ENCODE measurements at places on chromosomes 1 and 21. TPM values are rescaled to one million over a fixed set of nuclear protein-coding genes. Genes with fewer than 3 reads are reported as not detected.
A peak's percentile ranks its signal among the peaks of the same experiment; 100 is the strongest.

GRCh38 chr1:175332515-175332914 lies 139.9 kb upstream of the KIAA0040 start:
- no peak for DNase-seq

DNA sequence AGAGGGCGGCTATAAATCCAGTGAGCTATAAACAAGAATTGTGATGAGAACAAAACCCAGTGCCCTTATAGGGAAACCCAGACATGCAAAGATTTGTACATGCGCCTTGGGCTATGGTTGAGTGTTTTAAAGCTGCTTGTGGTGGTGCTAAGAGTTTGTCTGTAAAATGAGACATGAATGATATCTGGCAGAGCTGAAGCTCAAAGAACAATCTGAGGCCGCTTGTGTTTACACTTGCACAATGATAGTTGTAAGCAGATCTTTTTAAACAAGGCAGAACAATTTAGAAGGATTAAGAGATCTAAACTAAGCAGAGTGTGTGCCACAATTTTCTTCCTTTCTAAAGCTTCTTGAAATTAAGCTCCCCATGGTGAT lies 80.4 kb upstream of the ADAMTS5 start:
- DNase-seq = no peak

GRCh38 chr1:93567255-93567918 lies 114.2 kb downstream of the BCAR3 start:
- DNase-seq = no peak

GRCh38 chr1:81887421-81888144 lies 86.8 kb downstream of the ADGRL2 start:
- DNase-seq = no peak

DNA sequence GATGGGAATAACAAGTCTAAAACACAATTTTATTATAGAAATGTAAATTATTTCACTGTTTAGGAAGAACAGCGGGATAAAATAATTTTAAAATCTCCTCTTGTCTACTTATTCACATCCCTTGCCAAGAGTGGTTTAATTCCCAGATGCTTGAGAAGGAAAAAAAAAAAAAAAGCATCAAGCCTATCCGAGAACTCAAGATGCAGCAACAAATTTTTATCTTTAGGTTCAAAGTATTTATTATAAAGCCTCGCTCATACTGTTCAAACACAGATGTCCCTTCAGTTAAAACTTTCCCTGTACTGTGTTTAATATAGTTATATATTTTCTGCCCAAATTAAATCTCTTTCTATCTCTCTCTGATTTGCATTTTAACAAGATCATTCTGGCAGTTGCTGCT lies 1615.8 kb downstream of the PLA2G4A start:
- DNase-seq = no peak

- no peak for DNase-seq
Measured at GRCh38 chr1:199149591-199149990, 510.8 kb downstream of the PTPRC start.

DNA sequence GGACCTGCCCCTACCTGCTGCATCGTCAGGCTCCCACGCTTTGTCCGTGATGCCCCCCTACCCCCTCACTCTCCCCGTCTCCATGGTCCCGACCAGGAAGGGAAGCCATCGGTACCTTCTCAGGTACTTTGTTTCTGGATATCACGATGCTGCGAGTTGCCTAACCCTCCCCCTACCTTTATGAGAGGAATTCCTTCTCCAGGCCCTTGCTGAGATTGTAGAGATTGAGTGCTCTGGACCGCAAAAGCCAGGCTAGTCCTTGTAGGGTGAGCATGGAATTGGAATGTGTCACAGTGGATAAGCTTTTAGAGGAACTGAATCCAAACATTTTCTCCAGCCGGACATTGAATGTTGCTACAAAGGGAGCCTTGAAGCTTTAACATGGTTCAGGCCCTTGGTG lies 8.9 kb downstream of the SPATA46 start:
- no peak for DNase-seq

- no peak for DNase-seq
Measured at GRCh38 chr1:81689531-81689941, 111.2 kb upstream of the ADGRL2 start.

The SLFNL1 gene
- 0.37 TPM for total RNA-seq

The CYP4B1 gene
- 0.39 TPM for total RNA-seq

GRCh38 chr21:35257413-35257812 lies 208.3 kb upstream of the RUNX1 start:
- peak; percentile 67 for DNase-seq

The SELENOF gene
- total RNA-seq = 93.7 TPM

The TMEM167B gene
- total RNA-seq = 18.1 TPM

The MYCL gene
- 16.8 TPM for total RNA-seq

The NTMT2 gene
- total RNA-seq = not detected

The RAB25 gene
- 51.1 TPM for total RNA-seq

The DAB1 gene
- 0.79 TPM for total RNA-seq

GRCh38 chr1:15433471-15433870 lies 4.8 kb upstream of the CTRC start:
- no peak for DNase-seq

Measured in pancreas (tissue), 10 donors.